ENCODE measurements at places on chromosomes 1 and 21.

GRCh38 chr1:115530407-115530806 is 111.4 kb upstream of the VANGL1 start:
- peak; percentile 17 for DNase-seq

GRCh38 chr1:30780409-30780808 is 22.8 kb upstream of the LAPTM5 start:
- DNase-seq, result no peak

DNA sequence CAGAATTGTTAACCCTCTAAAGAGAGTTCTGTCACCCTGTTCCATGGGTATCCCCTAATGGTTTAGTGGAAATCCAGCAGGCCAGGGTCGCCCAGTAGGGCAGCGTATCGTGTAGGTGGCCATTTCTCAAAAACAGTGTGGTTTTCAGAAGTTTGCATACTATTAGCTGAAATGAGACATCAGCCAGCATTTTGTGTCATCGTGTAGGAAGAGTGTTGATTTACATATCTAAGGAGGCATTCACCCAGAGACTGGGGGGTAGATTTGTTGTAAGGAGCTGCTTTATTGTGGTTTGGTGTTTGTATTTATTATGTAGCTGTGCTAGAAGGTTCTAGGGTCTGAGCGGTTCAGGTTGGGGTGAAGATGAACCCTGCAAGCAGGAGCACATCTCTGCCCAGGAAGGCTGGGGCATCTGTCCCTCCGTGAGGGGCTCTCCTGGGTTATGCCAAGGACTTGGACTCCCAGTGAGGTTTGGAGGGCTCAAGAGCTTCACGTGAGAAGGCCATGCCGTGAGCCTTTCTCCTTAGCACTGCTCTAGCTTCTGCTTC is 174.4 kb downstream of the PGBD5 start:
- DNase-seq, result no peak

DNA sequence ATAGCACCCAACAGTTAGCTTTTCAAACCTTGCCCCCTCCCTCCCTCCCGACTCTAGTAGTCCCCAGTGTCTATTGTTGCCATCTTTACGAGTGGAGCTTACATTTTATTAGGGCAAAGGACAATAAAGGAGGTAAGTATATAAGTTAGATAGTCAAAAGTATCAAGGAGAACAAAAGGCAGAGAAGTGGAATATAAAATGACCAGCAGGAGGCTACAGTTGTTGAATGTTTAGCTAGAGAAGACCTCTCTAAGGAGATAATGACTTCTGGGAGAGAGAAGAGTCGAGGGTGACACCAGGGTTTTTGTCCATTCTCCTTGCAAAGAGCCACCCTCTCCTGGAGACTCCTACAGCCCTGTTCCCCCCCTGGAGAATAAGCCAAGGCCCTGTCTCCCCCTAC is 48.7 kb downstream of the SYT6 start:
- DNase-seq, result no peak

DNA sequence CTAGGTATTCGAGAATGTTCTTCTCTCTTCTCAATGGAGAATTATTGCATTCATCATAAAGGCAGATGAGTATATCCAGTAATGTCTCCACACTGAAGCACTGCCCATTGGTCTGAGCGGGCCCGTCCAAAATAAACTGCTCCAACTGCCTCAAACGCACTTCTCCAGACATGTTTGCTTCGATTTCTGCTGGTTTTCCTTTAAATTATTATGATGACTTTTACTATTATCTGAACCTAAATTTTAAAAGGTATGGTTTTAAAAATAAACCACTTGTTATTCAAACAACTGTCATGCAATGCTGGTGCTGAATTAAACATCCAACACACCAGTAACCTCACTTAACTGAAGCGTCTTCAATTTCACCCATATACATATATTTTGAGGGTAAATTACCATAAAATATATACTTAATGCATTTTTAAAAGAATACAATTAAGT is 1.3 kb downstream of the CDC42BPA start:
- no peak for DNase-seq

GRCh38 chr1:226002667-226003501 is 3.7 kb upstream of the SDE2 start:
- DNase-seq, result no peak

- DNase-seq, result no peak
Measured at GRCh38 chr1:46804027-46804889, 5.4 kb downstream of the CYP4B1 start.

DNA sequence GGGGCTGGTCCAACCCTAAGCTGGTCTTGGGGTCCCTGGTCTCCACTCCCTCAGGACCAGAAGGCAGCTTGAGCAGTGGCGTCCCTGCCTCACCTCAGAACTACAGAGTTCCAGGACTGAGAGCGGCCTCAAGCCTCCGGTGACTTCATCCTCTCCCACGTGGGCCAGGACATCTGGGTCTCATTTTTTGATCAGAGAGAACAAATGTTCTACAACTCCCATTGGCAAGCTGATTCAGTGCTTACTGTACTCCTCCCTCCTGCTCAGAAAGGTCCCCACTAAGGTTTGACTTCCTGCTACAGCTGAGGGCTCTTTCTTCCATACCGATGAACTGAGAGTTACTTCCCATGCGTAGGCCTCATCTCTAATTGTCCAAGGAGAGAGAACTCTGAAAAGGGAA is 78.5 kb downstream of the PLXNA2 start:
- DNase-seq, result no peak

DNA sequence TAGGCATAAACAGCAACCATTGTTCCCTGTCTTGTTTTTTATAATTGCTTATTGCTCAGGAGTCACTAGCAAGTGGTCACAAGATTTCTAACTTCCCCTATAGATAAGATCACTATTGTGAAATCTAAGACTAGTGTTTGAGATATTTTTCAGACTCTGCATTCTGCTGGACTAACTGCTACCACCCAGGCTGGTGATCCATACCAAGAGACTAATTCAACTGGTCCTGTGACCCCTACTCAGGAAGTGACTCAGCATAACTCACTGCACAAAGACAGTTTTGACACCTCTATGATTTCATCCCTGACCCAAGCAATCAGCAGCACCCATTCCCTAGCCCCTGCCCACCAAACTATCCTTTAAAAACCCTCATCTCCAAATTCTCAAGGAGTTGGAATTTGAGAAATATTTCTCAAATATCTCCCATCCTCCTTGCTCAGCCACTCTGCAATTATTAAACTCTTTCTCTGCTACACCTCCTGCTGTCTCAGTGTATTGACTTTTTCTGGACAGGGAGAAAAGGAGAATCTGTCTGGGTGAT is 52.7 kb downstream of the TRIM33 start:
- DNase-seq, result no peak

- no peak for DNase-seq
Measured at GRCh38 chr1:204338997-204339396, 20.7 kb downstream of the PLEKHA6 start.

DNA sequence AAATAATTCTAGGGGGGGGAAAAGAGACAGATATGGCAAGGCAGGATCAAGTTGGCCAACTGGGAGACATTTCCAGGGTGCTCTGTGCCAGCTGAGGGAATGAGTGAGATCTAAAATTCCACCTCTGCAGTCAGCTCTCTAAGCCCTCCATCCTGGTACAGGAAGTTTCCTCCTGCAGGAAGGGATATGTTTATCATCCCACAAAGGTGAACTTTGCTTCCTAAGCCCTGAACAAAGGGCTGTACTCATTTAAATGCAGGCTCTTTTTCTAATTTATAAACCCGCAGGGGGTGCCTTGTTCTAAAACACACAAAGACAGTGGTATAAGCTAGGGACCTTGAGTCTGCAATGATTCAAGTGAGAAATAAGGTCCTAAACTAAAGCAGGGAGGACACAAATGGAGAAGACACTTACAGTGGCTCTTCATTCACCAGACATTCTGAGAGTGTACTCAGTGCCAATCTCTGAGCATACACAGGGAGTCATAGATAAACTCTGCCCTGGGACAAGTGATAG is 3.6 kb upstream of the TNFSF4 start:
- no peak for DNase-seq

GRCh38 chr21:39313571-39314142 is at the start of gene BRWD1:
Gene BRWD1, minus strand, starts transcription at chr21:39313632. Its CDS starts 141 bp downstream, at chr21:39313491.
- peak; percentile 45 for DNase-seq

DNA sequence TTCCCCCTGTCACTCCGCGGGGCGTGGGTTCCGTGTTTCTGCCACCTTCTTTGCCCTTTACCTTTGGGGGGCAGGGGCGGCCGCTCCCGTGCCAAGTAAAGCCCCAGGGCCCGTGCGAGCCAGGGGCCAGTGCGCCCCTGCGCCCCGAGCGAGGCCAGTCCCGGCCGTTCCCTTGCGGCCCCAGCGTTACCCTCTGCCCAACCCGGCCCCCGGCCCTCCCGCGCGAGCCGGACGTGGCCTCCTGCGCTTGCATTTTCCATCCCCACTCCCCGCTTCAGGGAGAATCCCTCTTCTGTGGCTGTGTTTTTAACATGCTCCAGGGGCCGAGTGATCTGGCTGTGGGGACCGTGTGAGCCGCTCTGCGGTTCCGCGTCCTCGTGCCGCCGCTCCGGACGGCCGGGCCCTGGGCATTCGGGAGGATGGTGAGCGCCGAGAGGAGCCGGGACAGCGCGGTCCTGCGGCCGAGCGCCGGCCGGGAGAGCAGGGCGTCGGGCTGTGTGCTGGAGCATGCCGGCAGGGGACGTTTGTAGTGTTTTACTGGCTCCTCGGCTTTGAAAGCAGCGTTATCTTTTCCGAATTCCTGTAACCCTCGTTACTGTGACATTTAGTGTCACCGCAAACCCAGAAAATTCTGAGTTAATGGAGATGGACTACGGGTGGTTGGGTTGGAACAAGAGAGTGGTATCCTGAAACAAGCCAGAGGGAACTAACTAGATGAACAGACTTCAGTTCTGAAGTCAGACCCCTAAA is 1.0 kb downstream of the GALNT2 start:
- no peak for DNase-seq

DNA sequence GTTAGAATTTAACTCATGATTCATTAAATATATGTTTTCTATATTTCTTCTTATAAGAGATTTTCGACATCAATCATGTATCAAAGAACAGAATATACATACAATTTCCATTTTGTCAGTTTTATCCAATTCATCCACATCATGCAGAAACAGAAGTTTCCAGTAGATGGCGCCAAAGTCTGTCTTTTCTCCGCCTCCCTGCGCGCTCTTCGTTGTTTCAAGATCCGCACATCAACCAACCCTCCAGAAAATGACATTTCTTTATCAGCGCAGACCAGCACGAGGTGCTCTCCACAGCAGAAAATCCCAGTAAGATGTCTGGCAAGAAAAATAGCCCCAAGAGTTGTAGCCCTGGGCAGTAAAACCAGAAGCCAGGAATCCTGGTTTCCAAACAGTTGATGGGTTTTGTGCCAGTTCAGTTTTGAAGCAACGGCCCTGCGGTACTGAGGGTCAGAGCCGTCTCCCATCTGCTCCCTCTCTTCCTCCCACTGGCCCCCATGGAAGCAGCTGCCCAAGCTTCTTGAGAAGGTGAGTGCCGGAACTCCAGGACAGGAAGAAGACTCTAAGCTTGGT is 38.6 kb upstream of the GPR137B start:
- DNase-seq, result no peak

DNA sequence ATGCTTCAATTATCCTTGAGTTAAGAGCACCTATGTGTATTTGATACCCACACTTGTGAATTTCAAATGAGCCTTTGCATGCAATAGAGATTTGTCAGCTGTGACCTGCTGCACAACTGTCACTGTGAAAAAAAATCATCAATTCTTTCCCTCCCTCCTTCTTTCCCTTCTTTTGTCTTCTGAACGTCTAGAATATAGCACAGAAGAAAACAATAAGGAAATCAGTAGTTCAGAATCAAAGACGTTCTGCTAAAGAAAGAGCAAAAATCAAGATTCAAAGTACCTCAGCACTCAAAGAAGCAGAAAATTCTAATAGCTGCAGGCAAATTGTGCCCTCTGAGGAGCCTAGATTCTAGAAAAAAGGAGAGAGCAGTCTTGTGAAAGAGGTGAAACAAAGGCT is 1.7 kb upstream of the FMN2 start:
- DNase-seq, result no peak

GRCh38 chr1:182391028-182391361 is 595 bp downstream of the GLUL start:
- DNase-seq, result no peak

DNA sequence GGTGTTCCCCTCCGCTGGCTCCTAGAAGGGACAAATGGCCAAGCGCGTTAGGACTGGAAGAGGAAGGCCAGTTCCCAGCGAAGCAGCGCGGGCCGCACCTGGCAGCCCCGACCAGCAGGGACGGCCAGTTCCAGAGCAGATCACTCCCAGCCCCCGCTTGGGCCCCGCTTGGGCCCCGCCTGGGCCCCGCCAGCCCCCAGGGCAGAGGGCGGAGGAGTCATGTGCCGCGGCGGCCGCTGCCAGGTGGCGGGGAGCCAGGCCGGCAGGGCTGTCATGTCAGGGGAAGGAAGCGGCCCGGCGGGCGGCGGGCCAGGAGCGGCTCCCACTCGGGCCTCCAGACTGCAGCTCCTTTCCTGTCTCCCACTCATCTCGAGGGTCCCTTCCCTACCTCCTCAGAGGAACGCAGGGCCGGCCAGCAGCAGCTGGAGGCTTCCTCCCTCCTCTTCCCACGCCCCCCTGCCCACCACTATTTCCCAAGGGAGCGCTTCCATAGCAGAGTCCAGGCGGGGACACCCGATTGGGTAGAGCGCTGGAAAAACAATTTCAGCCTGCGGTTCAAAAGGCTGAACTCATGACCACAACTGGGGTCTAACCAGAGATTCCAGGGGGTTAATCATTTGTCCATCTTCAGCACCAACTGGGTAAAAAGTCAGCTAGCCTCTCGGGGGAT is 16.5 kb downstream of the ZNF697 start:
- no peak for DNase-seq

- DNase-seq, result no peak
Measured at GRCh38 chr1:39614488-39614887, 25.0 kb downstream of the HEYL start.

DNA sequence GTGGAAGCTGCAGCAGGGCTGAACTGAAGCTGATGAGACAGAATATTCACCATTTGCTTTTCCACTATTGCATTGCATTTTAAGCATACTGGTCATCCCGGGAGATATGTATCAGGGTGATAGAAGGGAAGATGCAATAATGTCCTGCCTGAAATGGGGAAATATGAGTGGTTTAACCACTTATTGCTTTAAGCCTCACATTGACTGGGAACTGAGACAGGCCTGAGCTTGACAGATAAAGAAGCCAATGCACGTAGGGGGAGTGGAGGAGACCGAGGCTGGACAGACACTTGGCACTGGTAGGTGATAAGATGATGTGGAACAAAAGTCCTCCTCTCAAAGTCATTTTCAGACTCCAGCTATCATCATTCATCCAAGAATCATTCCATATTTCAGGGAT is 911.7 kb upstream of the NCAM2 start:
- DNase-seq, result no peak

DNA sequence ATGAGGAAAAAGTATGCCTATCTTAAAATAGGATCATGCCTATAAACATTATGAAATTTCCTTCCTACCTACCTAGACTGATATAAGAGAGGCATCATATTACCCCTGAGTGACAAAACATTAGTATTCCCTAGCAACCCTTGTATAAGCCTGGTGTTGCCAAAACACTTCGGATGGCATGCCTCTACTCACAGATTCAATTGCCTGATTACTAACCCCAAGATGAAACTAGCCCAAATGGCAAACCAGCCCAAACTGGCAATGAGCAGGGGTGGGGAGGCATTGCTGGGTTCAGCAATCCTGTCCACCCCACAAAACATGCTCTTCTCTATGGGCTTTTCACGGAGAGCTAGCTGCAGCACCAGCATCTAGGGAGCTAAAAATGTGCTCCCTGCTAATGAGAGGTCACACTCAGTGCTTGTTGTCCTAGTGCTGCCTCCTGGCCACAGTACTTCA is 13.9 kb downstream of the PALMD start:
- peak; percentile 91 for DNase-seq

GRCh38 chr1:209587789-209588188 is 4.3 kb downstream of the CAMK1G start:
- DNase-seq, result no peak

- no peak for DNase-seq
Measured at GRCh38 chr1:35120458-35121133, 41.4 kb downstream of the ZMYM1 start.

- DNase-seq, result no peak
Measured at GRCh38 chr1:23657659-23658275, 33.8 kb upstream of the RPL11 start.
